ENCODE measurements at places on chromosomes 12 and 14.

GRCh38 chr14:61388976-61389576 is 67.7 kb downstream of the PRKCH start:
- no peak for DNase-seq

GRCh38 chr12:108915632-108916133 is 35.8 kb downstream of the DAO start:
- DNase-seq: no peak

- peak; percentile 94 for DNase-seq
These were observed at the start of gene B4GALNT3 for GRCh38 chr12:459430-460258. B4GALNT3 (plus strand) TSS chr12:459939; CDS start chr12:460377, 438 bp downstream.

DNA sequence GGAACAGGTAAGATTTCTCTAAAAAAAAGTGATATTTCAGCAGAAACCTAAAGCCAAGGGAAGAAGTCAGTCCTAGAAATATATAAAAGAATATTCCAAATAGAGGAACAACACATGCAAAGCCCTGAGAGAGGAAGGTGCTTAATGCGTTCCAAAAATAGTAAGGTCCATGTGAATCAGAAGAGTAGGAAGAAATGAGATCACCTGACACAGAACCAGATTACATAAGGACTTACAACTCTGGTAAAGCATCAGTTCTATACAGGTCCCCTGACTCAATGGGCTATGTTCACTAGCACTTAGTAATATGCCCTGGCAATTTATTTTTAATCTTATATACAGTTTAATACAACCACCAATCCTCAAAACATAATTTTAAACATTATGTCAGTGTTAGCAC is 30.0 kb downstream of the SENP1 start:
- DNase-seq: no peak

All from HuH-7.5 (cell line).